ENCODE measurements at places on chromosomes 16 and 17.
A peak's percentile ranks its signal among the peaks of the same experiment; 100 is the strongest.

GRCh38 chr17:60455378-60455777 is 33.1 kb downstream of the CHCT1 start:
- no peak for DNase-seq

DNA sequence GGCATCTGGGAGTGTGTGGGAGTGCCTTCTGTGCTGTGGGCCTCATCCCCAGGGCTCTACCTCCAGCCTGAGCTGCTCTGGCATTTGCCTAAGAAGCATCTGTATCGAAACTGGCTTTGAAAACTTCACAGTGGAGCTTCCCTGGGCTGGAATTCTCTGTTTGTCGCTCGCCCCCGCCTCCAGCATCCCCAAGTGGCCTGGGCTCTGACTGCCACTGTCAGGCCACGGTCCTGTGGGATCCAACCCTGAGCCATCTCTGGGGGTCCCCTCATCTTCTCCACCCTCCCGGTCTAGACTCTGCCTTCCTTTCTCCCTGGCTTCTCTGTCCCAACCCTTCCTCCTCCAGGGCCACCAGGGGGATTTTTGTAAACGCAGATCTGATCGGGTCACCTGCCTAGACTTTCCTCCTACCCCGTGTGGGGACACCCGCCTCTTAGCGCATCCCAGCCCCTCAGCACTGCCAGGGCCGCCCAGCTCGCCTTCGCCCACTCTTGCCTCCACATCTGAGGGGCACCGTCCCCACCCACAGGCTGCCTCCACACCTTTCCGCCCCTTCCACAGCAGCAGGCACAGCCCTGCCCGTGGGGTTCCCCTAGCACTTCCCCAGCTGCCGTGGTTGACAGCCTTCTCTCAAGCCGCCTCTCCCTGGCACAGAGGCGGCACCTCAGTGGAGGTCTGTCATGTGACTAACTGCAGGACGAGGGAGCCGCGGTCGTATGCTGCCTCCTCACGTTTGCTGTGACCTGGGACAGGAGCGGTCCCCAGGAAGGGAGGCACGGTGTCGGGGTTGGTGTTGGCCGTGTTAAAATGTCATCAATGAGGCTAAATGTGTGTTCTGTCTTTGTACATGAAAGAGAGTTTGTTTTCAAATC is 12.0 kb downstream of the TBC1D24 start:
- DNase-seq = peak; percentile 73

DNA sequence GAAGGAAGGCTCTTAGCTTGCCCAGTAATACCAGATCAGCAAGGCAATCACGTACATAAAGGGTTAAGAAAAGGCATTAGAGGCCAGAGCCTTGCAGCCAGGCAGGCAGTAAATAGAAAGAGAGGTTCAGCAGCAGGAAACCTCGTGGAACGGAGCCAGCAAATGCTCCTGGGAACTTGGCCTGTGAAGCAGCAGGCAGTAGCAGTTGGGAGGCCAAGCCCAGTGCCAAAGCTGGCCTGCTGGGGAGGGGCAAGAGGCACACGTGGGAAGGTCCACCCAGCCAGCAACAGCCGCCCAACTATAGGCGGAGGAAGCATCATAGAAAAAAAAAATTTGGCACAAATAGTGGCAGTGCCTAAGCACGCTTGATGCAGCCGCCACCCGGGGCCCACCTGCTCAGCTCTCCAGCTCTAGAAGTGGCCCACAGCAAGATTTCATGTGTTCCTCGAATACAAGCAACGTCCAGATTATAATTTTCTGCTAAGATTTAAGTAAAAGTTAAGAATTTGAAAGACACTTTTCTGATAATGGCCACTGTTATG is 2339.5 kb downstream of the TP53TG3F start:
- no peak for DNase-seq

DNA sequence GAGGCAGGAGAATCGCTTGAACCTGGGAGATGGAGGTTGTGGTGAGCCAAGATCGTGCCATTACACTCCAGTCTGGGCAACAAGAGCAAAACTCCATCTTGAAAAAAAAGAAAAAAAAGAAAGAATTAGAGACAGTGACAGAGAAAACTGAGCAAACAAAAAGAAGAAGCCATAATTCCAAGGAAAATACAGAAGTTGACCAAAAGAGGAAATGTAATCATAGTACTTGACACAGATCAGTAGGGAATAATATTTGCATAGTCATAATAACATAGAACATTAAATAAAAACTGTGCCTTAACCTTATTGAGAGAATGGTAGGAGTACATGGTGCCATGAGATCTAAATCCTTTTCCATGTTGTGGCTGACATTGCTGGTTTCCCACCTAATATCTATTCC is 14.7 kb upstream of the USP31 start:
- no peak for DNase-seq

DNA sequence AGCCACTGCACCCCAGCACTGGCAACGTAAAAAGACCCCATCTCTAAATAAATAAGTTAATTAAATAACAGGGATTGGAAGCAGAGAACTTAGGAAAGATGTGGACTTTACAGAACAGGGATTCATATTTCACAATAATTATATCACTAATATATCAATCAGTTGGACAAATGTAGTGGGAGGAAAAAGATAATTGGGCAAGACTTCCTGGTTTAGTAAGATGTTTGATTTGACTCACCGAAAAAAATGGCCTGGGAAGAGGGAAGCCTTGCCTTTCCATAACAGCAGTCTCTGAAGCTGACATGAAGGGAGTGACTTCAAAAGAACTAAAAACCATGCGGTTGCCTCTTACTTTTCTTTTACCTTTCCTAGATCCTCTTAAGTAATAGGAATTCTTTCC is 15.2 kb upstream of the C17orf78 start:
- no peak for DNase-seq

DNA sequence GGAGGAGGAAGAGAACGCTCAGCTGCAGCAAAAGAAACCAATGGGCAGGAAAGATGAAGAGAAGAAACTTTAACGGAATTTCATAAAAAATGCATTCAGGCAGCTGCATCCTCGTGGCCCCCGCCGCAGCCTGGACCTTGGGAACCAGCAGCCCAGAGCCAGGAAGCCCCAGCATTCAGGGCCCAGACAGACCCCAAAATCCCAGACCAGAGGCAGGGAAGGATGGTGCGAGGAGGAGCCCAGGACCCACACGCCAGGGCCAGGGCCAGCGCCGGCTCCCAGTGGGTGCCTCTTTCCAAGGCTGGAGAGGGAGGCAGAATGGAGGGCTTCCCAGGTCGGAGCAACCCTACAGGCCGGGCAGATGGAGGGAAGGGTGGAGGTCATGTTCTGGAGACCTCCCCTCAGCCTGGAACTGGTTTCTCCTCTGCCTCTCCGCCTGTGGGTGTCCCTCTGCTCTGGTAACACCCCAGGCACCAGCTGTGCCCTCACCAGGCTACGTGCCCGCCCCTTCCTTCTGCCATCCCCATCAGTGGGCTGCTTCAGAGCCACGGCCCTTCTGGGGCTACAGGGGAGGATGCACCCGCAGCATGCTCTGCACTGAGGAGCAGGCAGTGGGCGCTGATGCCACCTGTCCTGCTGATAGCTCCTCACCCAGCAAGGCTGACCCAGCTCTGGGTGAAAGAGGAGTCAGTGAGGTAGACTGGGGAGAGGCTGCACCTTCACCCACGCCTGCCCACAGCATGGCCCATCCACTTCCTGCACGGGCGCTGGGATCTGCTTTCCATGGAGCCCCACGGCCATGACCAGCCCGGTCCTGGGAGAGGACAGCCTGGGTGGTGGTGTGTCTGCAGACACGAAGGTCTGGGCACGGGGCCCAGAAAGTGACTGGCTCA is 1.2 kb upstream of the MIF4GD start:
- DNase-seq = no peak

GRCh38 chr17:63949576-63950250 is 17.6 kb upstream of the CD79B start:
- DNase-seq = no peak

DNA sequence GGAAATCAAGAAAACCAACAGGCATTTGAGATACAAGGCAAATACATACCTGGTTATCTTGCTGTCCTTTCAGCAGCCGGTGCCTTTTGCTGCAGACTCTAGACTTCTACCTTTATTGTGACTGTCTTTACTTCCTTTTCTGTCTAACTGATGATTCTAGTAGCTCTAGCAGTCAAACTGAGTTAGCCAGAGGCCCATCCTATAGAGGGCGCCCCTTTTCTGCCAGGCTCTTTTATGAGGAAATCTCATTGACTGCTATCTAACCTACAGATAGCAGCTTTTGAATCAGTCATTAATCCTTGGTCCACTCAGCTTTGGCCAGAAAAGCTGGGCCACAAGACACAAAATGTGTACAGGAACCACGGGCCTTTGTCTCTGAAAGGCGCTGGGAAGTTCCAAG is 87.5 kb upstream of the WSB1 start:
- no peak for DNase-seq
